Lower lobe of right lung (tissue), 2 donors: ENCODE measurements at places on chromosomes 7 and 10. TPM values are rescaled to one million over a fixed set of nuclear protein-coding genes. Genes with fewer than 3 reads are reported as not detected.

GRCh38 chr7:149463500-149464161 lies 2.8 kb upstream of the ZNF777 start:
- peaks cover 9% of the 10 kb centered on the region for H3K4me1 ChIP-seq
- H3K4me3 ChIP-seq: no peak overlapping the region
- no peak for DNase-seq
- no peak overlapping the region for H3K27ac ChIP-seq
- H3K36me3 ChIP-seq: no peaks in the 10 kb centered on the region
- no peaks in the 10 kb centered on the region for H3K27me3 ChIP-seq

- DNase-seq: no peak
- no peaks in the 10 kb centered on the region for H3K36me3 ChIP-seq
- no peaks in the 10 kb centered on the region for H3K4me1 ChIP-seq
- peaks cover 7% of the 10 kb centered on the region for H3K27me3 ChIP-seq
- no peak overlapping the region for H3K4me3 ChIP-seq
- H3K27ac ChIP-seq: no peak overlapping the region
Observed at GRCh38 chr10:117740691-117741222, 198.2 kb downstream of the EMX2 start.

GRCh38 chr10:3893901-3894563 lies 109.0 kb upstream of the KLF6 start:
- no peak for DNase-seq
- peak overlapping the region; percentile 3 for H3K27ac ChIP-seq
- H3K27me3 ChIP-seq: no peaks in the 10 kb centered on the region
- no peaks in the 10 kb centered on the region for H3K36me3 ChIP-seq

DNA sequence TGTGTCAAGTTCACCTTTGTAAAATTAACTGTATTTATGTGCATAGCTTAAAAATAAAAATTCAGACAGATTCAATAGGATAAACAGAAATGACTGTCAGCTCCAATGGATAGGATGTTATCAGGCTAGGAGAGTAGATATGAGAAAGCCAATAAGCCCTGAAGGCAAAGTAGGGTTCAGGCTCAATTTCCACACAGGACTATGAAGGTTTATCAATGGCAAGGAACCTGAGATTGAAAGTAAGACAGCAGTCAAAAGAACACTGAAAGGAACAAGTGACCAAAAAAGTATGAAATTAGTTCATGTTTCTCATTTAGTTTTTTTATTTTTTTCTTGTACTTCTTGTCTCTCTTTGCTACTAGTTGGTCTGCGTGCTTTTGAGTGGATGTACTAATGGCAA lies 121.4 kb downstream of the ELMO1 start:
- DNase-seq: no peak
- no peaks in the 10 kb centered on the region for H3K27me3 ChIP-seq
- peaks cover under 1% of the 10 kb centered on the region for H3K4me1 ChIP-seq
- no peaks in the 10 kb centered on the region for H3K36me3 ChIP-seq
- no peak overlapping the region for H3K4me3 ChIP-seq

GRCh38 chr10:128016423-128017060 lies 109.6 kb downstream of the PTPRE start:
- no peaks in the 10 kb centered on the region for H3K27me3 ChIP-seq
- H3K4me3 ChIP-seq: no peak overlapping the region
- H3K36me3 ChIP-seq: no peaks in the 10 kb centered on the region
- H3K27ac ChIP-seq: no peak overlapping the region

GRCh38 chr7:27635728-27636127 lies 27.0 kb downstream of the HIBADH start:
- no peaks in the 10 kb centered on the region for H3K27me3 ChIP-seq
- no peaks in the 10 kb centered on the region for H3K36me3 ChIP-seq
- no peak for DNase-seq
- H3K27ac ChIP-seq: no peak overlapping the region

GRCh38 chr7:115827305-115828045 lies 203.1 kb downstream of the TFEC start:
- no peak overlapping the region for H3K27ac ChIP-seq
- H3K4me1 ChIP-seq: no peaks in the 10 kb centered on the region
- H3K4me3 ChIP-seq: no peak overlapping the region
- no peak for DNase-seq

DNA sequence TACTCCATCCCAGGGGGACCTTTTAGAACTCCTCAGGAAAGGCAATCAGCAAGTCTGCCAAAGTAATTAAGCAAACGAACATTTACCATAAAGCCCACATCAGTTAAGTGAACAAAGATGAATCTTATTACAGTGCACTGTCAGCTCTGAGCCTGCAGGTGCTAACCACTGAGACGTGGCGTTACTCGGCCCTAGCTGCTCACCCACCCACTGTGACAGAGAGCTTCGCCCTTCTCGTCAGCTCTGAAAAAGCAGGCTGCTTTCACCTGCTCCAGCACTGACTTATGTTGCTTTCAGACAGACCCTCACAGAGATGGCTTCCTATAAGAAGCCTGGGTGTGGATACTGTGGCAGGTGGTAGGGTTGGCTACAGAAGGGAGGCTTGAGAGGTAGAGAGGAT lies 57.7 kb upstream of the KCNIP2 start:
- no peaks in the 10 kb centered on the region for H3K27me3 ChIP-seq
- no peak overlapping the region for H3K27ac ChIP-seq
- H3K4me3 ChIP-seq: no peak overlapping the region
- no peak for DNase-seq
- peaks cover 12% of the 10 kb centered on the region for H3K36me3 ChIP-seq

DNA sequence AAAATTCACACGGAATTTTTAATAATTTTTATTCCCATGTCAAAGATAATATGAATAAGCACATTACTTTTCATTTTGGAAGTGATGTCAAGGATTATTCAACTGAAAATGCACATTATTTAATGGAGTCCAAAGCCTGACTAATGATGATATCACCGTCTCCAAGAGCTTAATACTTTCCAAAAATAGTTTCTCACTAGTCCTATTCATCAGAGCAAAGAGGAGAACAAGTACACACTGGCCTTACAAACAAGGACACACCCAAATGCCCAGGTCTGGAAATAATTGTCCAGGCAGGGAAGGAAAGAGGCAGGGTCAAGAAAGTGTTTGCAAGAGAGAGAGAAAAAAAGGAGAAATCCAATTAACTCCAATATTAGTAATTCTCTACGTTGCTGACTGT lies 216.8 kb upstream of the CCDC6 start:
- no peak for DNase-seq
- H3K27ac ChIP-seq: no peak overlapping the region
- no peaks in the 10 kb centered on the region for H3K4me1 ChIP-seq
- H3K4me3 ChIP-seq: no peak overlapping the region
- H3K36me3 ChIP-seq: no peaks in the 10 kb centered on the region

DNA sequence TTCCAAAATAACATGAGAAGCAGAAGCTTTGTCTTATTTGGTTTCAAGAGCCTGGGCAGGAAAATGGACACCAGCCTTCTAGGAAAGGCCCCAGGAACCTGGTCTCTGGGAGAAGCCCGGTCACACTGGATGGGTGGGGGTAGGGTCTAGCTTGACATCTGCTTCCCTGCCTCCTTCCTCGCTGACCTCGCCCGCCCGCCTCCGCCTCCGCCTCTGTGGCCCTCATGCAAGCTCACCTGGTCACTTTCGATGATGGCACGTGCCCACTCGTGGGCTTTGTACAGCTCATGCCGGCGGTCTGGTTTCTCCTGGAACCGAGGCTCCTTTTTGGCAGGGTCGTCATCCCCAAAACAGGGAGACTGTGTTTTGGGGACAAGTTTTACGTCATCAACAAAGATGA lies 63.4 kb downstream of the SCRN1 start:
- no peak overlapping the region for H3K27ac ChIP-seq
- no peaks in the 10 kb centered on the region for H3K27me3 ChIP-seq
- H3K36me3 ChIP-seq: peaks cover 37% of the 10 kb centered on the region
- no peak for DNase-seq
- H3K4me1 ChIP-seq: no peaks in the 10 kb centered on the region

DNA sequence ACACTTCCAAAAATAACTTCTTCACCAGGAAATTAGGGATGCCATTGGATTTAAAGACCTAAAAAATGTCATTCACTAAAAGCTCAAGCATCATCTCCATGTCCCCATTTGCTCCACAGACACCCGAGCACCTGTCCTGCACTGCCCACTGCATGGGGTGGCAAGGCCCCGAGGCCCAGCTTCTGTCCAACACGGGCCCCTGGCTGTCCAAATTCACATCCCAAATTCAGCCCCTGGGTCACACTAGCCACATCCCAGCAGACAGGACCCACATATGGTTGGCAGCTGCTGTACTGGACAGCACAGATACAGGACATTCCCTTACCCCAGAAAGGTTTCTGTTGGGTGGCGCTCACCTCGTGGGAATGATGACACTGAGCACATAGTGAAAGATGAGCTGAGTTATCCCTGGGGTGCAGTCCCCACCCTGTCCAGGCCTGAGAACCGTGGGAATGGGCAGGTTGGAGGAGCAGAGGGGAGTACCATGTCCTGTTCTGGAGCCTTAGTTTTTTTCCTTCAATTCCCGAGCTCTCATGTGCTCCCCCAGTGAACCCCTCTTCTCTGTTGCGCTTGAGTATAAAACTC lies 55.3 kb downstream of the CSGALNACT2 start:
- H3K4me3 ChIP-seq: no peak overlapping the region
- no peaks in the 10 kb centered on the region for H3K27me3 ChIP-seq
- H3K27ac ChIP-seq: no peak overlapping the region
- peak; percentile 30 for DNase-seq

DNA sequence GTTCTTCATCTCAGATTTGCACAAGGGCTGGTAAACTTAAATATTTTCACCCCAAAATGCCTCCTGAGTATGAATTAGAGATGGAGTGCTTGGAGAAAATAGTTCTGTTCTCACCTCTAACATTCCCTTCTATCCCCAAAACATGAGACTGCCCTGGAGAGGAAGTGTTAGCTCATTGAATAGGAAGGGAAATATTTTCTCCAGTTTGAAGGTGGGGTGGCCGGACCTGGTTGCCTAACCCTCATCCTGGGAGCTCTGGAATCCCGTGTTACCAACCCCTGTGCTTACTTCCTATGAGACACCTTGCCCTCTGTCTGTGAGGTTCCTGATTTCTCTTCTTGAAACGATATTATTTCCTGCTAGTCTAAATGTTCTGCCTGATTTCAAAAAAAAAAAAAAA lies 779 bp downstream of the IFIT2 start:
- DNase-seq: no peak
- no peaks in the 10 kb centered on the region for H3K27me3 ChIP-seq
- H3K4me3 ChIP-seq: peak overlapping the region; percentile 66
- peaks cover 31% of the 10 kb centered on the region for H3K4me1 ChIP-seq

GRCh38 chr10:80277567-80278250 lies 11.7 kb downstream of the MAT1A start:
- no peak for DNase-seq
- no peak overlapping the region for H3K27ac ChIP-seq
- no peaks in the 10 kb centered on the region for H3K27me3 ChIP-seq
- H3K4me1 ChIP-seq: no peaks in the 10 kb centered on the region

The PFKFB3 gene
- total RNA-seq: 78.5 TPM

The TMEM229A gene
- total RNA-seq: not detected

The TRDMT1 gene
- 7.9 TPM for total RNA-seq

The LRRTM3 gene
- not detected for total RNA-seq

The HMX3 gene
- total RNA-seq: not detected

The SLC16A12 gene
- total RNA-seq: 1.0 TPM

The VWDE gene
- total RNA-seq: 0.53 TPM
